ENCODE measurements at places on chromosomes 3 and 15.

DNA sequence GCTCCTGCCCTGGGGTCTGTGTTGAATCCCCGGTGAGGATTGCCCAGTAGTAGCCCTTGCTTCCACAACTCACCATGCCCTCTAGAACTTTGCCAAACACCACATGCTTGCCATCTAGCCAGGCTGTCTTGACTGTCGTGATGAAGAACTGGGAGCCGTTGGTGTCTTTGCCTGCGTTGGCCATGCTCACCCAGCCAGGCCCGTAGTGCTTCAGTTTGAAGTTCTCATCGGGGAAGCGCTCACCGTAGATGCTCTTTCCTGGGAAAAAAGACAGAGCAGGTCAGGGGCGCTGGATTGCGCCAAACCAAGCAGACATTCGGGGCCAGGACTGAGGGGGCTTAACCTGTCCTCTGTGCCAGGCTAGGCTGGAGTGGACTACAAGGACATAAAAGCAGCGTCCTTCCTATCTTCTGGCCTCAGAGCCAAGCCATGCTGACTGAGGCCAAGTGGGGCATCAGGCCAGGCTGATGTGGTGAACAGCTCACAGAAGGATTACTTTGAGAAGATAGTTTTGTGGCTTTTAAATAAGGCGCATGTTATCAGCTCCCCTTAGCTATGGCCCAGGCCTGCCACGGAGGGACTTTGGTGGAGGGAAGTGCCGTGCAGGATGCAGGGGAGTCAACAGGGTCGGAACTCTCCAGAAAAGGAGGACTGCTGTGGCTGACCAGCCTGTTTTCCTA is 5.3 kb downstream of the SNX22 start:
- DNase-seq, result no peak

DNA sequence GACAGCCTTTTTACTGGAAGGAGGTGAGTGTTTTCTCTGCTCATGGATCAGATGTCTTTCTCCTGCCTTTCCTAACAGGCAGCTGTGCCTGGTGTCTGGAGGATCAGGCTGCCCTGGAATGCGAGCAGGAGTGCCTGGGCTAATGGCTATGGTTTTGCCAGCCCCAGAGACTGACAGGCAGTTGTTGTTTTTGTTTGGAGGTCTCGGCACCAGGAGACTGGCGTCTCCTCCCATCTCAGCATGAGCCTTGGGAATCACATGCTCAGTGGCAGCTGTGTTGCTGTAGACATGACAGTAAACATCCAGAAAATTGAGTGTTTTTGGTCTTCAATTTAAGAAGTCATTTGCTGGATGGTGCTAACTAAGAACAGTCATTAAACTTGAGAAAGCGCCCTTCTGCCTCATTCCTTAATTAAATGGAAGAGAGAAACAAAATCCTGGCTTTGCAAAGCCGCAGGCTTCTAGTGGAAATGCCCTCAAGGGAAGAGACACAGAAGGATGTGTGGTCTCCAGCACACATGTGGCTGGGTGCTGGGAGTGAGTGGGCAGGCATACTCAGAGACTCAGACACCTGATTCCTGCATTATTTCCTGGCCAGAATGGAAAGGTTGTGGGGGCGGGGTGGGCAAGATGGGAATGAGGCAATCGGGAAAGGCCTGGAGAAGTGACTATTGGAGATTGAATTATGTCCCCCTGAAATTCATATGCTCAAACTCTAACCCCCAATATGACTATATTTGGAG is 97.0 kb upstream of the NMNAT3 start:
- DNase-seq, result no peak

GRCh38 chr3:69712933-69713332 is 26.3 kb upstream of the MITF start:
- no peak for DNase-seq

DNA sequence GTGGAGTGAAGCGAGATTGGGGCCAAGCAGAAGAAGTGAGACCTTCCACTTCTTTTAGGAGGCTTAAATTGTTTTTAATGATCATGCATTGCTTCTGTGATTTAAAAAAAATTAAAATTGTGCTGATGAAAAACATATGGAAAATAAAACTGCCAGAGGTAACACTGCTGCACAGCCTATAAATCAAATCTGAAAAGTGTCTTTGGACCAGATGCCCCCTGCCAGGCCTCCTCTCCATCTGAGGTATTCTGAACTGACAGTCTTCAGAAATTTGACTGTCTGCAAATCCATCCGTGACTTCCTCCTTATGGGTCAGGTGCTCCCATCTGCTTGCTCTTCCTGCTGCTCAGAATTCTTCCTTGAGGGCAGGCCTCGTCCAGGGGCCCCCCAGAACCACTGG is 108.5 kb upstream of the NR2E3 start:
- no peak for DNase-seq

DNA sequence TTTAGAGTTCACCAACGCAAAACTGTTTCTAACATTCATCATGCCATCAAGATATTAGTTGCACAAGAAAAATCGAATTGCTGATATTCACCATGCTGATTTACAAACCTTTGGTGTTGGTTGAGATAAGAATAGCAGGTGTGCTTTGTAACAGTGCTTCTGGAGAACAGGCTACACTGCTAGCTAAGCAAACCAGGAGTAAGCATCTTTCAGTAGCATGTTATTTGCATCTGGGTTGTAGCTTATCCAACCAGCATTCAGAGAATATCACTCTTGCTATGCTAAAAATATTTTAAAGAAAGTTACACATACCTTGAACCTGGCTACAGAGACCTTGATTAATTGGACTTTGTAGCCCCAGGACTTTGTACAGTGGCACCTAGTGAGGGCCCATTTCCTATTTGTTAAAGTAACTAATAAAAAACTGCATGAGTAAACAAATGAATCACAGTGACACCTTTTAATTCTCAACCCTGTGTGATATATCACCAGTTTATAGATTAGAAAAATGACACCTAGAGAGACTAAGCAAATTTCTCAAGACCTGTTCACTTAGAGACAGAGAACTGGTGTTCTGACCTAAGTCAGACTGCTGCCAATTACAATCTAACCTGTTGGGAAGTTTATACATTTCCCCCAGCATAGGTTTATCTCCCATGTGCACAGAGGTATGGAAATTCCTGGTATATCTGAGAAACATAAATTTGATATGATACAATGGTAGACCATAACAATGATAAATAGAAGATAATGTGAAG is 435.5 kb upstream of the TGFBR2 start:
- DNase-seq, result peak; percentile 40

GRCh38 chr15:83983634-83984458 is 251.7 kb upstream of the GOLGA6L4 start:
- DNase-seq, result no peak

DNA sequence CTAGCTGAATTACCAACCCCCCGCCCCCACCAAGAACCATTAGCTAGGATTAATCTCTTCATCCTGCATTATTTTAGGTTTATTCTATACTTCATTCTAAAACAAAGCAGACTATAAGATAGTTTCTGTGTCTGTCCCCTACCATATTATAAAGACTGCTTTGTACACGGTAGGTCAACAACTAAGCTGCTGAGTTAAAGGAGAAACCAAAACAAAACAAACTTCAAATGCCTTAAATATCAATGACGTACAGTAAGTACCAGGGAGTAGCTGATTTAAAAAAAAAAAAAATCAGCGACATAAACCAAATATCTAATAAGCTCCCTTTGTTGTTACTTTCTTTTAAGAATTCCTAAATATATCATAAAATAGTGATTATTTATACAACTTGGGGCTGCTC is 7.8 kb upstream of the VGLL4 start:
- no peak for DNase-seq
